ENCODE measurements at places on chromosomes 12 and 14.

DNA sequence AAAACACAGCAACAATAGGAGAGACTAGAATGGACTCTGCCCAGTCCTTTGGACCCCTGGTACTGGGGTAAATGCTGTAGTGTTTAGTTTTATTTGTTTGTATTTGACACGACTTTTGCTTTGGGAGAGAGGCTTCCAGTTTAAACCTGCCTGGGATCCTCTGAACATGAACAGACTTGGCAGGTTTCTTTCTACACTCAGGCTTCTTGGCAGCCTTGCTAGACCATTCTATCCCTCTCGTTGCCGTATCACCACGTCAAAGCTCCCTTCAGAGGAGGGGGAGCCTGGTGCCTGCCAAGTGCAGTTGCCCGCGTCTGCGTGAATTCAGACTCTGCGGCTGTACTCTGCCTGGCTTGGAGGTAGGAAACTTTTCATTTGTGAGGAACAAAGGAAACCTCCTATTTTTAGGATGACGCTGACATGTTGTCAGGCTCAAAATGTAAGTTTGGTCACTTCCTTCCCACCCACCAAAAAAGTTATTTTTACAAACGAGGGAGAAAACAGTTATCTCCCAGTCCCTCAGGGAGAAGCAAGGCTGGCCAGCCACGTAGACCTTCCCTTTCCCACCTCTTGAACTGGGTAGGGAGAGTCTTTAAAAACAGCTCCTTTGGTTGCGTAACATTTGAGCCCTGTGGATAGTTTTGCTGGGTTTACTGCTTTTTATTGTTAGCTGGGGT, 25.9 kb downstream of the CD9 start:
- DNase-seq: no peak

GRCh38 chr12:71057330-71057729, 100.5 kb downstream of the TSPAN8 start:
- no peak for DNase-seq

DNA sequence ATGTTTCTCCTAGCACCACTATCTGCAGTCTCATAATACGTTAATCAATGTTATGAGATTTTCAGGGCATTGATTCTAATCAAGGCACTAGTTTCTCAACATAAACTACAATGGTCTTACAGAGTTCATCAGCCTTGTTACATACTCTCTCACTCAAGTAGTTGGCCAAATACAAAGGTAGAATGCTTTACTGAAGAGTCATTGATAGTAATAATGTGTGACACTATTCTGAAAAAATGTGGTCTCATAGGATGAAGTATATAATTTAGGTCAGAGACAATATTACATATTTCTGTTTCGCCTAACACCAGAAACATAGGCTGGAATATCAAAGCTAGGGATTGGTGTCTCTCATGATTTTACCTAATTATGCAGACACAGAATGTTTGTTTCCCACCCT, 35.2 kb upstream of the MDGA2 start:
- no peak for DNase-seq

DNA sequence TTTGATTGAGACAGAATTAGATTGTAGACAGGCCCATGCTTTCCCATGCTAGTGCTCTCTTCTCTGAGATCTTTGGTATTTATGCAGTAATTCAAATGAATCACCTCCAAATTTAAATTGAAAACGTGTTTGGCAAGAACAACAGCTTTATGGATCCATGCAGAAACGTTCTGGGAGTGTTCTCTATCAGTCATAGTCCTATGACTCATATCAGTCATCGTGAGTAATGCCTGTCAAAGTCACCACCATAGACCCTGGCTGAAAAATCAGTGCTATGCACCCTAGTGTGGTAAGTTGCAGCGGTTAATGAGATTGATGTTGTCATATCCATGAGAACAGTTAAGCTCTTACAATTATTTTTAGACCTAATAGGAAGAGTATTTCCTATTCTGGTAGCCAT, 90.1 kb upstream of the FOXG1 start:
- no peak for DNase-seq

- DNase-seq: no peak
Observed at GRCh38 chr14:100363053-100363452, 39.9 kb downstream of the SLC25A47 start.

GRCh38 chr14:62665286-62665685, 380.0 kb downstream of the KCNH5 start:
- no peak for DNase-seq

GRCh38 chr12:33265033-33265731, 174.4 kb downstream of the SYT10 start:
- no peak for DNase-seq

All from glutamatergic neuron (in vitro differentiated cells).